Activated CD4-positive, CD25-positive, alpha-beta regulatory T cell treated with anti-CD3 and anti-CD28 coated beads, Interleukin-2, amount 50 U/mL, for 16 hours (primary cell): ENCODE measurements at places on chromosomes 4 and X.

- no peak for DNase-seq
These were observed 45.3 kb downstream of the TBCK start for GRCh38 chr4:106270736-106271135.

DNA sequence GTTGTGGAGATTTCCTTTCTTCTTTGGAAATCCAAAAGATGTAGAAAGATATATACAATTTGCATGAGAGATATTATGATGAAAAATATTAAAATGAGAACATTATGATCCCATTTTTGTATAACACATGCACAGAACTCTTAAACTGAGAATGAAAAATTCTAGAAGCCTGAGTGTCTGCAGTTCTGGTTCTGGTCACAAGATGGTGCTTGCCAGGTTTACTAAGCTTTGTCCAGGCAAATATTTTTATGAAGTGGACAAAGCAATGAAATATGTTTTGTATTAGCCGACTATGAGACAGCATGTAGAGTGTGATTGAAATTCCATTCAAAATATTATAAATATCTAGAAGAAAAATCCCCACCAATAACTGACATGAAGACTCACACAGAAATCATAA is 2.2 kb downstream of the PWWP3B start:
- no peak for DNase-seq

DNA sequence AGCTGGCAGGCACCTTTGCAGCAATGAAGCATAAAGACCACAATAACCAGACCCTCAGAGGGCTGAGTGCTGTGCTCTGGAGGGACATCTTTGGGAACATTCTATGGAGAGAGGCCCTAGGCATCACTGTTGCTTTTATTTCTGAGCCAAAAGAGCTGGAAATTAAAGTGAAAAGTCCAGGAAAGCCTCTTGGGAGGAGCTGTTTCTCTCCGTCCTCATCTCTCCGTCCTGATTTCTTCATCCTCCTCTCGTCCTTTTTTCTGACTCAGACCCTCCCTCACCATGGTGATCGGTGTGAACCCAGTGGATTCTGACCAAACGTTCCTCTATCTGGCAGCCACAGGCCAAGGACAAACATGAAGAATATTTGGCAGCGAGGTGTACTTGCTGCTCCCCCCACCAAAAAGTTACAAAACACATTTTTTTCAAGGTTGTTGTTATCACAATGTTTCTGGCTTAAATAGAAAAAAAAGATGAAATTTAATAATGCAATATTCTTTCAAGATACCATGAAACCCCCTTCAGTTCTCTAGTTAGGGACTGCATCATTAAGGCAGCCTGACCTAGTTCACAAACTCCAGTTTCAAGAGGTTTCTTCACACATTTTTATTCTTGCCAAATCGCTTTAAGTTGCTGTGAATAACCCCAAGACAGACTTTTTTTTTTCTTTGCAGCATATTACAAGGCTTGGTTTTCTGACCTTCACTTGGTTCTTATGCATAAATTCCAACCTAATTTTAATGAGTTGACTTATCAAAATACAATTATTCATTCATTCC is 80.2 kb downstream of the SCD5 start:
- no peak for DNase-seq

- DNase-seq = no peak
These were observed 9.6 kb downstream of the LRPAP1 start for GRCh38 chr4:3522651-3523050.

GRCh38 chr4:177177541-177178081 is 132.1 kb upstream of the NEIL3 start:
- DNase-seq = no peak

GRCh38 chr4:14769993-14770392 is 232.3 kb upstream of the CPEB2 start:
- DNase-seq = no peak

DNA sequence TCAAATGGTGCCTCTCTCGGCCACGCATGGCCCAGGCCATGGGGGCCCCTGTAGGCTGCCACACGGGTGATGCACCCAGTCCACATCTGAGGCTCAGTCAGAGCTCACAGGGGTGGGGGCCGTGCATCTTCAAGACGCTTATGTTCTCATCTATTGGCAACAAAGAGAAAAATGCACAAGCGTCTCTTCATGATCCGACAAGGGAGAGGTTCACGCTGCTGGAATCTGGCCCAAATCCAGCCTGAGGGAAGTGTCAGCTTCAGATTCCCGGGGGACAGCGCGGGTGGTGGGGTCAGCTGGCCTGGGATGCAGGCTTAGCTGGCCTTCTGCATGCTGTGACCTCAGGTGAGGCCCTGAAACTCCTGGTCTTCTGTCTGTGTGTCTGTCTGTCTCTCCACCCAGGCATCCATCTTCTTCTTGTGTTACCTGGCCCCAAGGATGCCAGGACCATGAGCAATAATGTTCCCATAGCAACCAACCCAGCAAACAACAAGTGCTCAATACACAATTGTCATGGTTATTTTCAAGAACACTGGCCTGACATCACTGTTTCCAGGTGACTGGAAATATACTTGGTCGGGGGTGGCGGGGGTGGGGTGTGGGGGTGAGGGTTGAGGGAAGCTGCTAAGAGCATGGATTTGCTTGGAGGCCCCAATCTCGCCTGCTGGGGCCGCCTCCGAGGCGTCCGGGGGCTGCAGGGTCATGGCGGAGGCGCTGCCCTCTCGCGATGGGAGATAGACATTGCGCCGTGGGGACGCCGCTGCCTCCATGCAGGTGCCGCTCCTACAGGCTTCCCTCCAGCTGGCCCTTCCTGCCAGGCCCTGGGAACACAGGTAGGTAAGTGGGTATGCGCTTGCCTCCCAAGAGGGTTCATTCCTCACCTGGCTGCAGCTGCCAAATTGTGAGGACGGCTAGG is 48.3 kb downstream of the ABLIM2 start:
- DNase-seq = no peak

- DNase-seq = no peak
These were observed 572 bp downstream of the EXOSC9 start for GRCh38 chr4:121801715-121802075.
